ENCODE measurements at places on chromosomes 12 and 14.

DNA sequence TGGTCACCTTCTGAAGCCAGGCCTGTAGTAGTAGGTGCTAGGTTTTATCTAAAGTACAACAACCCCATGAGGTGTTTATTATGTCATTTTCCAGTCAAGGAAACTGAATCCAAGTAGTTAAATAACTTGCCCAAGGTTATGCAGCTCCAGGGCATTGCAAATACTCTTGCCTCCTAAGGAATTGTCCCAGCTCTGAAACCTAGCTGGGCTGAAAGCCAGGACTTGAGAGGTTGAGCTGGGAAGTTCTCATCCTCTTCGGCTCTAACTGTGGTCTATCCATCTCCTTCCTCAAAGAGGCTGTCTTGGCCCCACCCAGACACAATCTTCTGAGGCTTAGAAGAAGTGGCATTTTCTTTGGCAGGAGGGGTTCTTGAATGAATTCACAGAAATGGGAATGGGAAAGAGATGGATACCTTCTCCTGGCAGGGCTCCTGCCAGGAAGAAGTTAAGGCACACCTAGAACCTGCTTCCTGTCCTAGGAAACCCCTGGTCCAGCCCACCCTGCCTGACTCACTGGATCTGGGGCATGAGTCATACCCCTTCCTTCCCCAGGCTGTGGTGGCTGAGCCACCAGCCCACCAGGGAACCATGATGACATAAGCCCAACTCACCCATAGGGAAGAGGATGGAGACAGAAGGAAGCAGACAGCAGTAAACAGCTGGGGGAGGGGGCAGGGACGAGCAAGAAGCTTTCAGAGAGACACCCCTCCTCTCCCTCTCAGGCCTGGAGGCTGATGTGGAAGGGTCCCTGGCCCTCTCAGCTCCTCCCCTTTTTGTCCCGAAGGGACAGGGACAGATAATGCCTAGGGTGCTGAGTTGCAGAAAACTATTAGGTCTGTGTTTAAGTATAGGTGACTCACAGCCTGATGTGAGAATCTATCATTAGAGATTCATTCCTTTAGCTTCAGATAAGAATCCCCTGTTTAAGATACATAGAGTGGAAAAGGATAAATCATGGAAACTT lies 2.1 kb upstream of the PLEK2 start:
- peak; percentile 47 for DNase-seq

DNA sequence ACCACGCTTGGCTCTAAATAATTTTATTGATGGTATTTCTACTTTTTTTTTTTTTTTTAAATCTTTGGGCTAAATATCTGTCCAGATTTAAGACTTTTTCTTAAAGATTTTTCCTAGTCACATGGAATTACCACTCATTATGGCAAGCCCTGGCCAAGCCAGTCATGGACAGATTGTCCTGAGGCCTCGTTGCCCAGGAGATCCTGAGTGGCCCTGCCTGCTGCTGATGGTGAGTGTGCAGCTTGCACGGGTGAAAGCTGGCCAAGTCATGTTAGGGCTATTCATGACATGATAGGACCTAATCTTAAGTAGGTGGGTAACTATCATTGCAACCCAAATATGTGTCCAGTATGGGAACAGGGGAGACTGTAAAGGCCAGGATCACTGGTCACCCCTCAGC lies 27.8 kb downstream of the GUCY2C start:
- DNase-seq: no peak

DNA sequence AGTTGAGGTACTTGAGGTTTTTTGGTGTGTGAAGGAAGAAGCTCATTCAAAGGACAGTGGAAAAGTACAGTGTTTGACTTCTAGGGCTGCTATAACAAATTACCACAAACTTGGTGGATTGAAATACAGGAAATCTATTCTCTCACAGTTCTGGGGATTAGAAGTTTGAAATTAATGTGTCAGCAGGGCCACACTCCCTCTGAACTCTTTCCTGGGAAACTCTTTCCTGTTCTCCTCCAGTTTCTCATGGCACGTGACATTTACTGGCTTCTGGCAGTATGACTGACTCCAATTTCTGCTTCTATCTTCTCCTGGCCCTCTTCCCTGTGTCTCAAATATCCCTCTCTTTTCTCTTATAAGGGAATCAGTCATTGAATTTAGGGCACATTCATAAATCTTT lies 160.2 kb downstream of the CCDC91 start:
- DNase-seq: peak; percentile 7

GRCh38 chr12:6167327-6168280 lies 32.6 kb upstream of the CD9 start:
- peak; percentile 97 for DNase-seq

DNA sequence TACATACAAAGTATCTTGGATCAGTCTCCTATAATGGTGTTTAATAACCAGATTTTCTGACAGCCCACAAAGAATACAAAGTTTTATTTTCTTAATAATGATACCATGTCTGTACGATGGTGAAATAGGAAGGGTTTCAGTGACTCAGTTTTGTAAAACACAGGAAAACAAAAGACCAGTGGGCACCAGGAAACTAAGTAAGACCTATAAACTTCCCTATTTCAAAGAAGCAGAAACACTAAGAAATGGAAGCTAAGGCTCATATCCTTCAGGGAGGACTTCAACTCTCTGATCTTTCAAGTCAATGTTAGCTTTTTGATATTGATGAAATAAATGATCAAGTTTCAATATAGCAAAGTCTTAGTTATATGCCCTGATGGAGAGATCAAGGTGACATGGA lies 196.0 kb downstream of the DUSP6 start:
- peak; percentile 38 for DNase-seq

DNA sequence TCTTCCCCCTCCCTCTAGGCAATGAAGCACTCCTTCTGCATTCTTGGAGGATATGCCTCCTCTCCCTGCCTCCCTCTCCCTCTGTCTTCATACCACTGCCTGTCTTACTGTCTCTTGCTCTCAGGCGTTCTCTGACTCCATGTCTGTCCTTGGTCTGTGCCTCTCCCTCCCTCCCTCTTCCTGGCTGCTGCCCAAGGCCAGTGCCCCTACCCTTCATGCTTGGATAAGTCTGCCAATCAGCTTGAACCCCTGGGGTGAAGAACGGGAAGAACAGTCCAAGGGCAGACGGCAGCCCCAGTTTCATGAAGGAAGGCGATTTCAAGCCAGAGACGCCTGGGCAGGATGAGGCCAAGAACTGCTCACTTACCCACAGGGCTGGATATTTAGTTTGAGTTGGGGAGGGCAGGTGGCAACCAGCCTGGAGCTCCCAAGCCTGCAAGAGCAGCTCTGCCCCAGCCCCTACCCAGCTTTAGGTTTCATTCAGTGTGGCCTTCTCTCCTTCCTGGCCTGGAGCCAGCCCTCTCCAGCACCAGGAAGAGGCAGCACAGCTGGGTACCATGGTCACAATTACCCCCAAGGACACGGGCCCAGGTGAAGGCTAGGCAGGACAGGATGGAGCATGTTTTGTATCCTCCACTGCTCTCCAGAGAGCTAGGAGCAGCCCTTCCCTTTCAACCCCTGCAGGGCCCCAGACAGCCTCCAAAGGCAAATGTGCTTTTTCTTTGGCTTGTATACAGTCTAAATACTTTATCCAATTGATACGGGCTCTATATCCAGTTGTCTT lies 35.8 kb upstream of the LTBP2 start:
- DNase-seq: peak; percentile 19

DNA sequence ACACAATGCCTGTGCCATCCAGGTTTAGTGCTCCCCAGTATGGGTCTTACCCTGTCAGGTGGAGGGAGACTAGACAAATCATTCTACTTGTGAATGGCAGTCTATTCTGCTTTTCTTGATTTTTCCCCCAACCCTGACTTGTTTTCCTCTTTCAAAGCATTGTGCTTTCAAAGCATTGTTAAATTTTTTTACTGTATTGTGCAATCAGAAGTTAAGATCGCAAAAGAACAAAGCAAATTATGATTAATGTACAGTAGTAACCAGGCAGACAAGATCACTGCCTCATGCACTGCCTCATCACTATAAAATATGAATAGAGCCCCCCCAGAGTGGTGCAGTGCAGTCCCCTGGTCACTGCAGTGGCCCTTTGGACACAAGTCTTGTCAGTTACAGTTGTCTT lies 14.1 kb downstream of the GABARAPL1 start:
- DNase-seq: no peak

GRCh38 chr12:11719678-11720099 lies 70.2 kb downstream of the ETV6 start:
- peak; percentile 79 for DNase-seq

- DNase-seq: no peak
These were observed 15.5 kb upstream of the PCNX1 start for GRCh38 chr14:70891737-70892136.

Data from fibroblast of the aortic adventitia (primary cell).